ENCODE measurements at places on chromosomes 2 and 18.

- peak; percentile 98 for DNase-seq
These were observed 571.5 kb downstream of the SLC4A3 start for GRCh38 chr2:220198896-220199295.

DNA sequence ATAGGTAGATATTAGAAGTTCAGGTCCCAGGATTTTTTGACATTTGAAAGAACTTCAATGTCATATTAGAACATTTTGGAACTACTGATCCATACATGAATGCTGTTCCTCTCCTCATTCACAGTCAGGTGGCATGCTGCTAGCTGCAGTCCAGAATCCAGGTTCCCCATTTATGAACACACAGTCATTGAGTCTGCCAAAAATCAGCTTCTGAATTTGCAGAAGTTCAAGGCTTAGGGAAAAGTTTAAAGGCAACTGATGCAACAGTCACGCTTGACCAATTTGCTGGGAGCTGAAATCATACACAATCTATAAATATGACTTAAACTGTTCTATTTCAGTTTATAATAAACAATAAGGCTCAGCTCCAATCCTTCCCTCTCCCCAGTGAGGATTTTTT lies 17.3 kb upstream of the TTR start:
- no peak for DNase-seq

DNA sequence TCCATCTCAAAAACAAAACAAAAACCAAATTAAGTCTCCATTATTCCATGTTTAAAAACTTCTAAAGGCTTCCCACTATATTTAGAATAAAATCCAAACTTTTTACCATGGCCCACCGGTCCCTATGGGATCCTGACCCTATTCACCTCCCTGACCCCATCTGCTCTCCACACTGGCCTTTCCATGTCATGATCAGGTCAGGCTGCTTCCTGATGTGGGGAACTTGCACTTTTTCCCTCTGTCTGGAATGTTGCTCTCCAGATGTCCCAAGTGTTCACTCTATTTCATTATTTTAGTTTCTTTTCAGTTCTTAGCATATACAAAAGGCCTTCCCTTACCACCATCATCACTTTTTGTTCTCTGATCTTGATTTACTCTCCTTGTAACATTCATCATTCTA lies 7.5 kb upstream of the MTA3 start:
- no peak for DNase-seq

GRCh38 chr2:192539306-192539705 lies 344.6 kb upstream of the TMEFF2 start:
- DNase-seq: no peak

GRCh38 chr2:98731894-98732349 lies 990 bp upstream of the MGAT4A start:
- DNase-seq: no peak

DNA sequence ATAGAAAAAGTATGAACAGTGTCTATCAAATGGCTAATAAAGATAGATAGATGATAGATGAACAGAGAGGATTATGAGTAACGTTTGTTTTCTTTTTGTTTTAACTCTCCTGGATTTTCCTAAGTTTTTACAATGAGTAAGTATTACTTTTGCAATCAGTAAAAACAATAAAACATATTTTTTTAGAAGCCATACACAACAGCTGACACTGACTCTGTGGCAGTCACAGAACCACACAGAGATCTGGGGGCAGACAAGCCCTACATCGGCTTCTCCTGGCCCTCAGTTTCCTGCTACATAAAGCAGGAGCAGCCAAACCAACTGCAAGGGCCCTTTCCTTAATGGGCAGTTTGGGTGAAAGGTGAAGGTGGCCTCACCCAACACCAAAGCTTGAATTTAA lies 63.6 kb downstream of the ANTXR1 start:
- no peak for DNase-seq

DNA sequence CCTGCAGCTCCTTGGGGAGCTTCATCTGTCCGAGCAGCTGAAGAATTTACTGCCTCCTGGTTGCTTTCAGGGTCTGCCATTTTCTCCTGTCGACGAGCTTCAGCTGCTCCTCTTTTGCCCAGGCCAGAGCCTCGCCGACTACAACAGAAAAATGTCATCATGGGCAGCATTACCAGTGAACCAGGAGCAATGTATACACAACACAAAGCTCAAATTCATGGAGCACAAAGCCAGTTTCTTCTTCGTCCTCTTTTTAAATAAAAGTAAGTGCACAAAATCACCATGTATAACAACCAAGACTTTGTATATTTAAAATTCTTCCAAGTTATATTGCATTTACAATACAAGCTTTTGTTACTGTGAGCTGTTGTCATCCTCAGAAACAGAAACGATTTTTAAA lies 85.0 kb downstream of the TRIP12 start:
- DNase-seq: no peak

- DNase-seq: peak; percentile 84
These were observed 941.9 kb downstream of the SLC4A3 start for GRCh38 chr2:220569112-220569897.

DNA sequence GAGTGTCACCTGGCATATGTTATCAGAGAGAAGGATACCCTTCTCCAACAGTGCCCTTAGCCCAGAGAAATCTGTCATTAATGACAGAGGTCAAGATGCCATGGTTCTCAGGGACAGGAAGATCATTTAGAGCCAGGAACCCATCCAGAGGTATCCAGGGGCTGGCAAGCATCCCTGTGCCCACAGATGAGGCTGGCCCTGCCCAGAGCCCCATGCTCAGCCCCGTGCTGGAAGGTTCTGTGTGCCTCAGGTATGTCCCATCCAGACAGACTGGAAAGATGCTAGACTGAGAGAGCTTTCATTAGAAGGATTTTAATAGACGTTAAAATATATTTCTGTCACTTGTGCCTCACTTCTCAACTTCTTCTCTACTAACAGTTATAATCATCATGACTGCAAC lies 8.2 kb upstream of the TUBB6 start:
- no peak for DNase-seq

GRCh38 chr2:171550613-171551012 lies 28.3 kb downstream of the CYBRD1 start:
- no peak for DNase-seq

- DNase-seq: peak; percentile 71
These were observed 2.1 kb upstream of the SPIRE1 start for GRCh38 chr18:12659904-12660605.

GRCh38 chr18:78950386-78950785 lies 29.2 kb upstream of the SALL3 start:
- DNase-seq: no peak

All from epithelial cell of esophagus (primary cell).